ENCODE measurements at places on chromosomes 3 and 15. TPM values are rescaled to one million over a fixed set of nuclear protein-coding genes. Genes with fewer than 3 reads are reported as not detected.

DNA sequence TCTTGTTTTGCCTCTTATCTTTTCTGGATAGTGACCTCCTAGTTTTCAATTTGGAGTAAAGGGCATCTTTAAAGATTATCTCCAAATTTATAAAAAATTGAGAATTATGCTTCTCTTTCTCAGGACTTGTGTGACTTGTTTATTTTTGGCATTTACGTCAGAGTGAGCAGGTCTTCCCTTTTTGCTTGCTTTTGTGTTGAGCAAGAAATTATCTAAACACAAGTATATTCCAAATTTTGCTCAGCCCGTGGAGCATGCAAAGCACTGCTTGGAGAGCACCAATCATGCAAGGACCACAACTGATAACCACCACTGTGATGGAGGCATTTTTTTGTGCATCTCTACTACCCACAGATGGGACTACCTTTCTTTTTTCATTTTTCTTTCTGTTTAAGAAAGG, 7.1 kb downstream of the SLC25A26 start:
- 0 out of 2 replicates have a peak, but pooled peaks cover 1% of the 10 kb centered on the region for H3K36me3 ChIP-seq
- H3K4me3 ChIP-seq, result no peak overlapping the region
- H3K27ac ChIP-seq, result no peak overlapping the region
- DNase-seq, result no peak
- H3K27me3 ChIP-seq, result no peaks in the 10 kb centered on the region
- H3K4me1 ChIP-seq, result no peaks in the 10 kb centered on the region

DNA sequence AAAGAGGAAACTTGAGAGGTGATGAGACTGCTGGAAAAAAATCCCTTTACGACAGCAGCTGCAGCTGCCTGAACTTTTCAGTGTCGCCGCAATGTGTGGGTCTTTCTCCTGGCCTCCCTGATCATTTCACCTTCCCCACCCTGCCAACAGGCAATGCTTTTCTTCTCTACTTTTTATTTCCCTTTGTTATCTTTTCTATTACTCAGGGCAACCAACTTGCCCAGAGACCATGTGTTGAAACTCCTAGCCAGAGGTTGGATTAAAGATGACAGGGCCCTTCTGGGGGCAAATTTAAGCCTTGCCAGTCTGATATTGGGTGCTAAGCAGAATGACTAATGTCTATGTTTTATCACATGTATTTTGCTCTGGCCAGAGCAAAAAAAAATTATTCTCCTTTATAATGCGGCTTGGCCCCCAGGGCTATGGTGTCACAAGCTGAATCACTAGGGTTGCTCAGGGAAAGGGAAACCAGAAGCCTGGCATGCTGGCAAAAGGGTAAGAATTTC, 51.5 kb upstream of the CFAP20DC start:
- H3K27ac ChIP-seq, result no peak overlapping the region
- no peak overlapping the region for H3K4me3 ChIP-seq
- H3K4me1 ChIP-seq, result peaks cover 5% of the 10 kb centered on the region
- no peaks in the 10 kb centered on the region for H3K27me3 ChIP-seq

DNA sequence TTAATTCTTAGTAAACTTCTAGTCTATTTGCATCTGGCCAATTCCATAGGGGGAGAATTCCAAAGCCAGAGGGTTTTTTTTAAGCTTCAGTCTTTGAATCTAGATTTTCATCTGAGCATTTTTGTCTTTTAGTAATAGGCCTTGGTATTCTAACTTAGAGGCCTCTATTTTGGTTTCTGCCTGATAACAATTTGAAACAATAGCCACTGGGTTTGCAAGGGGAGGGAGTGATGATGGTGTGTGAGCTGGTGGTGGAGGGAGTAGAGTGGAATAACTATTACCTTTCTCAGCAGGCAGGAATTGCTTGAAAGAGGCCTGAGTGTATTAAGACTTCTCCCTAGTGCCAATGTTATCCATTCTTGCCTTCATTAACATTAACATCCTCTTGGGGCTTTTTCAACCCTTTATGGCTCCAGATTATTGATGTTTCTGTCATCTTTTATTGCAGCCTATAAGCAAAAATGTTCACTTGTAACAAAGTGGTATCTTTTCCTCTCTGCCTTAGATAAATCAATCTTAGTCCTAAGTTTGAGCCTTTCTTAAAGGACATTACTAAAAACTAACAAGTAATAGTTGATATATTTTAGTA, 26.5 kb upstream of the TCF12 start:
- no peaks in the 10 kb centered on the region for H3K36me3 ChIP-seq
- H3K4me1 ChIP-seq, result no peaks in the 10 kb centered on the region
- DNase-seq, result no peak
- H3K4me3 ChIP-seq, result no peak overlapping the region
- no peaks in the 10 kb centered on the region for H3K27me3 ChIP-seq

Gene MAGI1
- total RNA-seq, result 63.6 TPM

- no peaks in the 10 kb centered on the region for H3K36me3 ChIP-seq
- H3K4me1 ChIP-seq, result no peaks in the 10 kb centered on the region
- H3K27me3 ChIP-seq, result no peaks in the 10 kb centered on the region
- H3K4me3 ChIP-seq, result no peak overlapping the region
- H3K27ac ChIP-seq, result no peak overlapping the region
Observed at GRCh38 chr15:80331886-80332406, 72.2 kb upstream of the ARNT2 start.

- H3K27ac ChIP-seq, result no peak overlapping the region
- no peaks in the 10 kb centered on the region for H3K27me3 ChIP-seq
- H3K36me3 ChIP-seq, result no peaks in the 10 kb centered on the region
- DNase-seq, result no peak
Observed at GRCh38 chr3:87949189-87949878, 109.5 kb downstream of the CGGBP1 start.

Gene MITF
- 4.3 TPM for total RNA-seq

DNA sequence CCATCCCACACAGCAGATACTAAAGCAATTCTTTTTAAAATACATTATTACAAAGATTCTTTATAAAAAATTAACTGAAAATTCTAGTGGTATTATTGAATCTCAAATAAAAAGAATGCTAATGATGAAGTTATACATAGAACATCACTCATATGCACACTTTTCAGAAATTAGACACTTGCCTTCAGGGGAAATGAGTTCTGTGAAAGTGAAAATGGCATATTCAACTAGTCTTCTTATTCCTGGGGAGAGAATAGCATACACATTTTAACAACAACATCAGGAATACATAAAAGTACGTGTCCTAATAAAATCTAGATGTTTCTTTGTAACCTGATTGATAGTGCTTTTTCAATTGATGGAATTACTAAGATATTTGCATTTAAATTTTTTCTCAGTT, 36.8 kb upstream of the DHX36 start:
- peaks cover 7% of the 10 kb centered on the region for H3K4me1 ChIP-seq
- H3K27ac ChIP-seq, result no peak overlapping the region
- no peak overlapping the region for H3K4me3 ChIP-seq
- DNase-seq, result no peak
- H3K36me3 ChIP-seq, result no peaks in the 10 kb centered on the region

Gene AADACL2
- not detected for total RNA-seq

GRCh38 chr3:184002469-184002868, 15.2 kb downstream of the ABCC5 start:
- H3K4me1 ChIP-seq, result peaks cover 9% of the 10 kb centered on the region
- no peak overlapping the region for H3K4me3 ChIP-seq
- peak overlapping the region; percentile 56 for H3K27ac ChIP-seq
- no peak for DNase-seq
- no peaks in the 10 kb centered on the region for H3K36me3 ChIP-seq

Gene REC114
- total RNA-seq, result not detected

DNA sequence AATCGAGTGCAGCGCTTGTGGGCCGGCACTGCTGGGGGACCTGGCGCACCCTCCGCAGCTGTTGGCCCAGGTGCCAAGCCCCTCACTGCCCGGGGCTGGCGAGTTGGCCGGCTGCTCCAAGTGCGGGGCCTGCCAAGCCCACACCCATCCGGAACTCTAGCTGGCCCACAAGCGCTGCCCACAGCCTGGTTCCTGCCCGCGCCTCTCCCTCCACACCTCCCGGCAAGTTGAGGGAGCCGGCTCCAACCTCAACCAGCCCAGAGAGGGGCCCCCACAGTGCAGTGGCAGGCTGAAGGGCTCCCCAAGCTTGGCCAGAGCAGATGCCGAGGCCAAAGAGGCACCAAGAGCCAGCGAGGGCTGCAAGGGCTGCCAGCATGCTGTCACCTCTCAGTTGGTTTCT, 73.4 kb downstream of the PLXNA1 start:
- H3K27ac ChIP-seq, result no peak overlapping the region
- no peaks in the 10 kb centered on the region for H3K36me3 ChIP-seq
- no peaks in the 10 kb centered on the region for H3K27me3 ChIP-seq
- no peak for DNase-seq

DNA sequence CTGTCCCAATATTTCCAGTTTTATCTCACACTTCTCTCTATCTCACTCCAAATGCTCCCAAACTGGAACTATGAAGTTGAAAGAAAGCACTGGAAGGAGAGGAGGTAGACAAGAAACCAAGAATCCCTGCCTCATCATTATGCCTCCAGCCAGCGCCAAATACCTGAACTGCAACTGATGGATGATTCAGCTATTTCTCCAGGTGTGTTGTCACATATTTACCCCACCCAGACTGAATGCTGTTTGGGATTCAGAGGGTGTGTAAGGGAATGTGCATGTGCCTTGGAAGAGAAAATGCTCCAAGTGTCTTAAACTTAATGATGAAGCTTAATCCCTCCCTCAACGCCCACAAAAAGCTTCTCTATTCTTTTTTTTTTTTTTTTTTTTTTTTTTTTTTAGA, 269.5 kb upstream of the ATP11B start:
- H3K4me3 ChIP-seq, result no peak overlapping the region
- DNase-seq, result no peak
- no peaks in the 10 kb centered on the region for H3K27me3 ChIP-seq

GRCh38 chr3:4629095-4630007, 136.2 kb downstream of the ITPR1 start:
- no peaks in the 10 kb centered on the region for H3K27me3 ChIP-seq
- no peaks in the 10 kb centered on the region for H3K4me1 ChIP-seq
- H3K36me3 ChIP-seq, result no peaks in the 10 kb centered on the region
- H3K4me3 ChIP-seq, result no peak overlapping the region
- H3K27ac ChIP-seq, result no peak overlapping the region
- no peak for DNase-seq

Gene THAP10
- total RNA-seq, result 1.9 TPM

- no peak for DNase-seq
- no peaks in the 10 kb centered on the region for H3K4me1 ChIP-seq
- H3K27ac ChIP-seq, result no peak overlapping the region
- no peak overlapping the region for H3K4me3 ChIP-seq
- no peaks in the 10 kb centered on the region for H3K27me3 ChIP-seq
Observed at GRCh38 chr3:55641964-55642363, 154.9 kb upstream of the WNT5A start.

Gene PP2D1
- total RNA-seq, result not detected

Gene PLAAT1
- 1.5 TPM for total RNA-seq

Gene DNAH1
- total RNA-seq, result 2.9 TPM

Gene GOLGA6B
- total RNA-seq, result not detected

GRCh38 chr3:113094337-113095221, 103.8 kb downstream of the GTPBP8 start:
- no peaks in the 10 kb centered on the region for H3K27me3 ChIP-seq
- no peaks in the 10 kb centered on the region for H3K4me1 ChIP-seq
- no peak overlapping the region for H3K4me3 ChIP-seq
- no peak overlapping the region for H3K27ac ChIP-seq
- DNase-seq, result no peak
- H3K36me3 ChIP-seq, result no peaks in the 10 kb centered on the region

Gene IL17RD
- total RNA-seq, result 3.1 TPM

GRCh38 chr3:9403463-9403862, 6.0 kb downstream of the SETD5 start:
- DNase-seq, result no peak
- no peaks in the 10 kb centered on the region for H3K36me3 ChIP-seq
- no peak overlapping the region for H3K4me3 ChIP-seq
- no peak overlapping the region for H3K27ac ChIP-seq
- H3K27me3 ChIP-seq, result no peaks in the 10 kb centered on the region
- peaks cover 60% of the 10 kb centered on the region for H3K4me1 ChIP-seq

Gene ZNF662
- 10.3 TPM for total RNA-seq

Gene MESP2
- total RNA-seq, result 0.70 TPM

DNA sequence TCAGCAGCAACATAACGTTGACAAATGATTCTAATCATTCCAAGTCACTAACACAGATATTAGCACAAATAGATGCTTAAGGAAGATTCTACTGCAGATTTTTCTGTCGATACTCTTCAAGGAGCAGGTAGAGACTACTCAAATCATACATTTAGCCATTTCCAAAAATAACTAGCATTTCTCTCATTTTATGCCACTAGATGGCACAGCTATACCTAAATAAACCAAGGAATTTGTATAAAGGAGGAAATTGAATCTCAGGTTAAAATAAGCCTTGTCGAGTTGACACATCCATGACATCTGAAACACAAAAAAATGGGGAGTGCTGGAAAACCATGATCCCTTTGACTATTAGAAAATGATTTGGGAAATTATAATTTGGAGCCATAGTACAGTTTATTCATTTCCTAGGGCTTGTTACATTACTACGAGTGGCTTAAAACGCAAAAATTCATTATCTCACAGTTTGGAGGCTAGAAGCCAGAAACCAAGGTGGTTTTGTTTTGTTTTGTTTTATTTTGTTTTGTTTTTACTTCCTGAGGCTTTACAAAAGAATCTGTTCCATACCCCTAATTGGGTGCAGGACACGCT, 59.5 kb upstream of the STRIT1 start:
- no peaks in the 10 kb centered on the region for H3K27me3 ChIP-seq

- no peak overlapping the region for H3K27ac ChIP-seq
- no peak overlapping the region for H3K4me3 ChIP-seq
- no peaks in the 10 kb centered on the region for H3K36me3 ChIP-seq
- no peaks in the 10 kb centered on the region for H3K27me3 ChIP-seq
Observed at GRCh38 chr3:98897701-98898100, 3.8 kb downstream of the DCBLD2 start.

DNA sequence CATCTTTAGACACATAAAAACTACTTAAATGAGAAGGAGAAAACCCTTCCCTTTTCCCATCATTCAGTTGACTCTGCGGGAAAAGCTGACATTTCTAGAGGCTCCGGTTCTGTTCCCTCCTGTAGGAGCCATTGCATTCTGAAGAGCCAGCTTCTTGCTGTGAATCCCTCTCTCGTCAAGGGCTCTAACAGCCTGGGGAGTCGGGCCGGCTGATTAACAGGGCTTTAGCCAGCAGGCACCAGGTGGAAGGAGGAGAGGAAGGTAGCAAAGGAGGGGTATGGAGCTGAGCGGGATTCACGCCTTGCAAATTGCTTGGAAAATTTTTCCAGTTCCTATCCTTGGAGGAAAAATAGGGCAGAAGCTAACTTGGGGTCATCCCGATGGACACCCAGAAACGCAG, 108.3 kb upstream of the UBE2E1 start:
- H3K27ac ChIP-seq, result no peak overlapping the region
- no peak for DNase-seq
- H3K4me1 ChIP-seq, result peaks cover 7% of the 10 kb centered on the region
- no peak overlapping the region for H3K4me3 ChIP-seq

DNA sequence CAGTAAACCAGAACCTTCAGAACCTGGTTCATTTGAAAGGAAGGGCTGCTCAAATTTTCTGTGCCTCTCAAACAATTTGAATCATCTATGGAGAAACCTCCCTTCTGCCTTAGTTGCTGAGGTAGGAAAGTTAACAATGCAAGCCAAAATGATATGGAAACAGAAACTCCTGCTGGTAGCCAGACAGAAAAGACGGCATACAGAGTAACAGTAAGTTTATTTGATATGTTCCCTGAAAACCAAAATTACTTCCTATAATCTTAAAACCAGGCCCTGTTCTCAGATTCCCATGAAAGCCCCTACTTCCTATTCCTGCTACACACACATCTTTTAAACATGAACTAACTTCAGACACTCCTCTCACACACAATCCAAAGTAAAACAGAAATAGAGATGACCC, 86.2 kb downstream of the TBC1D5 start:
- H3K27me3 ChIP-seq, result no peaks in the 10 kb centered on the region
- no peak for DNase-seq
- H3K36me3 ChIP-seq, result no peaks in the 10 kb centered on the region
- H3K4me1 ChIP-seq, result no peaks in the 10 kb centered on the region

All from Caco-2 (cell line).